NCI-H524 (cell line): ENCODE measurements at places on chromosomes 12 and 14.

DNA sequence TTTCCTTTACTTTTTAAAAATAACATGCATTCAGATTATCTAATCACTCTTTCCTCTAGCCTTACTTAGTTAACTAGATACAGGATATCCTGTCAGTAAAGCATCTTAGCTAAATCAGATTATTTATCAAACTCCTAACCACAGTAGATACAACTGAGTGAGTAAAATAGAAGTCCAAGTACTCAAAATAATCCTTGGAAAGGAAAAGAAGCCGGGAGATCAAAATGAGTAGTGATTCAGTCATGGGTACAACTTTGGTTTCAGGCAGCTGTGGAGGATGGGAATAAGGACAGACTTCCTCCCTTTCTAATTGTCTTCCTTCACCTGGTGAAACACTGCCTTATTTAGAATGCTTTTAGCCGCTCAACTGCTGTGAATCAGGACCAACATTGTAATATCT is 29.4 kb downstream of the GNG2 start:
- DNase-seq, result no peak

DNA sequence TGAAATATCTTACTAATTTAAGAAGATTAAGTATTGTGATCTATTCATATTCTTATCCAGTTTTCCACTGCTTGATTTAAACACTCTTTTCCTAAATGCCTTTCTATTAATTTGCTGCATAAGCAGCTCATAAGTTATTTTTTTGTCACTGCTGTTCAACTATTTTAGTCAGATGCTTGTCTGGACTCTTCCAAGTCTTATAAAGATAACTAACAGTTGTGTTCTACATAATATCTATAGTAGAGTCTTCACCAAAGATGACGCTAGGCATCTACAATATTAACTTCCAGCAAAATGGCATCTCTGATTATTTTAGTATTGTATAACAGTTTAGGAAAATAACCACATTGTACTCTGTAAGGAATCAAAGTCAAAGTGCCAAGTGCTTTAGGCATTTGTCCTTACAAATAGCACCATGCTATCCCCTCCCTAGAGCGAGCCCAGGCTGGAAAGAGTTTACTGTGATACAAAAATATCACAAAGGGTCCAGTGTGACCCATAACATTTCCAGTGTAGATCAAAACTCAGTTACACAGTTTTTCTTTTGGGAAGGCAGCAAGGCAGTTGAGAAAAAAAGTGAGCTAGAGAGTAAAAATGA is 98.2 kb downstream of the DENND5B start:
- no peak for DNase-seq

DNA sequence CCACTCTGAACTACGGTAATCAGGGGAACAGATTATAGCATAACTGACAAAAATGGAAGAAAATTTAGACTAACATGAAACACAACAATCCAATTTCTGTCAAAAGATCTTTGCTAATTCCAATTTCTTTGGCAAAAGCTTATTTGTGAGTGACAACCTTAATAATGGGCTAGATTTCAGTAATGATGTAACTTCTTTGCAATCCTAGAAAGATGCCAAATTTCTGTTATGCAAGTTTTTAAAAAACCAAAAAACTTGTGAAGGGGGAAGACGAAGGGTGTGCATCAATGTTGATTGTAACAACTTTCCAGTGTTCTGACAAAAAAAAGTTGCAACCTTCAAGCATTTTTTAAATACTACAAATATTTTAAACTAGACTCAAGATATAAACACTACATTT is 59.9 kb downstream of the DICER1 start:
- DNase-seq, result no peak

GRCh38 chr14:66496188-66496807 is 10.1 kb downstream of the CCDC196 start:
- DNase-seq, result no peak

GRCh38 chr12:12922191-12922616 is 29.8 kb downstream of the GPRC5D start:
- no peak for DNase-seq

DNA sequence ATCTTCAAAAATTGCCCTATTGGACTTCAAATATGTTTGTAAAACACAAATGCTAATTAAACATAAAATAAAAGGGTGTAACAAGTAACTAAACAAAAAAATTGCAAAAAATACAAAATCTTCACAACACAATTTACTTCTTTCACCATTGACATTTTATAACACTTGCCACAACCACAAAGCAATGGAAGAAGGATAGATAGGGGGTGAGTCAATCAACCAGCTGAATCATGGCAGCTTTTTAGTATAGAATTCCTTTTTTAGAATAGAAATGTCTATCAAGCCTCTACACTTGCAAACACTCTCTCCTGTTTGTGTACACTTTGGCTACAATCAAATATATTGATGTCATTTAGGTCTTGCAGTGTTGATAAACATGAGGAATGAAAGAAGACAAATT is 232.7 kb downstream of the SLC16A7 start:
- no peak for DNase-seq

GRCh38 chr12:108618079-108618952 is 15.4 kb downstream of the SELPLG start:
- DNase-seq, result peak; percentile 69

- DNase-seq, result peak; percentile 24
These were observed 1126.0 kb downstream of the AACS start for GRCh38 chr12:126191031-126191891.

- no peak for DNase-seq
These were observed 68.0 kb downstream of the KIF26A start for GRCh38 chr14:104206281-104206904.

DNA sequence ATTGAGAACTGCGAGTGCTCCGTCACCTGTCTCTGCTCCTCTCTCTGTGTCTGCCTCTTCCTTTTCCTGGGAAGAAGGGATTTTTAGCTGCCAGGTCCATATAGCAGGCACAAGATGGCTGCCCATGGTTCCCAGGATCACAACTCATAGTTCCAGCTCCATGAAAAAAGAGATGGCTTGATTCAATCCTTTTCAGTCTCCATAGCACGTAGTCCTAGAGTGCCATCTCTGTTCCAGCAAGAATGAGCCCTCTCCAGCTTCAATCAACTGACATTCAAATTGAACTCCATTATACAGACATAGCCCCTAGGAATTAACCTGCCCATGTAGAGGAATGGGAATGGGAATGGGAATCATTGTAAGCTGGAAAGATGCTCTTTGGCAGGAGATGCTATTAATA is 34.7 kb upstream of the RTRAF start:
- DNase-seq, result no peak

GRCh38 chr12:99130808-99131553 is 485.9 kb downstream of the APAF1 start:
- DNase-seq, result no peak

GRCh38 chr12:111429828-111430432 is 24.2 kb downstream of the SH2B3 start:
- no peak for DNase-seq

DNA sequence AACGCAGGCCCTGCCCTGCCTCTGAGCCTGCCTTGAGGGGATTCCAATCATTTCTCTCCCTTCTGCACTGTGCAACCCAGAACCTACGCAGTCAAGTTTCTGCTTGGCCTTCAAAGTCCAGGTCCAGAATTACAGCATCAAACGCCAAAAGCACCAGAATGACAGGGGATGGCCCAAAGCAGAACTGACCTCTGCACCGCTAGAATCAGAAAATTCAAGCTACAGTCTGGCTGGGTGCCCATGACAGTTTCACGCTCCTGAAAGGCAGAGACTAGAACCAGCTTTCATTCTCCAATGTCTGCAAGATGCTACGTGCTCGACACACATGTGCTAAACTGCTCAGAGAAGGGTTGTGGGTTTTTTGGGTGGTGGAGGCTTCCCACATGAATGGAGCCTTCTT is 4.1 kb downstream of the CLMN start:
- no peak for DNase-seq

- peak; percentile 82 for DNase-seq
These were observed 617.6 kb downstream of the LRFN5 start for GRCh38 chr14:42224053-42224888.
